Omental fat pad (tissue), 4 donors: ENCODE measurements at places on chromosomes 7 and 10. TPM values are rescaled to one million over a fixed set of nuclear protein-coding genes. Genes with fewer than 3 reads are reported as not detected.

- DNase-seq: no peak
Observed at GRCh38 chr7:37018954-37019353, 294.7 kb upstream of the AOAH start.

Gene H2BK1
- not detected for total RNA-seq

DNA sequence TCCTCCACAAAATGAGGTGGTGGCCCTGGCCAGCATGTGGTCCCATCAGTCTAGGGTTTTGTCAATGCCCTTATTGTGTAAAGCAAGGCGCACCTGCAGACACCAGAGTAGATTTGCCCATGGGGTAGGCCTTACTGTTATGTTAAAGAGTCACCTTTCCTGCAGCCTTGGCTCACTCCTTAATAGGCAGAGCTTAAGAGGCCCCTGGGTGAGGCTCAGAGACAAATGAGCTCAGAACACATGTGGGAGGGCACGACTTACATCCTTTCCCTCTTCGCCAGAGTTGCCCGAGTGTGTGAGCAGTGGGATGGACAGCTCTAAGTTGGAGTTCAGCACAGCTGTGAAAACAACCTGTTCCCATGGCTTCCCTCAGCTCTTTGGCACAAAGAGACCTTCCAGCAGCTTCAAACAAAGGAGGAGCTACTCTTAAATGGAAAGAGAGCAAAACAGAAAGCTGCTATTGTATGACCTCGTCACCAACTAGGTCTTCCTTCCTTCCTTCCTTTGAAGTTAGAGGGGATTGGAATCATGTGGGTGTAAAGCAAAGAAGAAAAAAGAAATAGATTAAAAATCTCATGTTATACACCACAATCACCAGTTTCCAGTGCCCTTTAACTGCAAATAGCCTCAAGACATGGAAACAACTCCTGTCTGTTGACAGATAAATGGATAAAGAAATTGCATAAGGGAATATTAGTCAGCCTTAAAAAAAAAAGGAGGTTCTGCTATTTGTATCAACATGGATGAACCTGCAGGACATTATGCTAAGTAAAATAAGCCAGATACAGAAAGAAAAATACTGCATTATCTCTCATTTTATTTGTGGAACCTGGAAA lies 11.9 kb upstream of the XPNPEP1 start:
- DNase-seq: no peak

DNA sequence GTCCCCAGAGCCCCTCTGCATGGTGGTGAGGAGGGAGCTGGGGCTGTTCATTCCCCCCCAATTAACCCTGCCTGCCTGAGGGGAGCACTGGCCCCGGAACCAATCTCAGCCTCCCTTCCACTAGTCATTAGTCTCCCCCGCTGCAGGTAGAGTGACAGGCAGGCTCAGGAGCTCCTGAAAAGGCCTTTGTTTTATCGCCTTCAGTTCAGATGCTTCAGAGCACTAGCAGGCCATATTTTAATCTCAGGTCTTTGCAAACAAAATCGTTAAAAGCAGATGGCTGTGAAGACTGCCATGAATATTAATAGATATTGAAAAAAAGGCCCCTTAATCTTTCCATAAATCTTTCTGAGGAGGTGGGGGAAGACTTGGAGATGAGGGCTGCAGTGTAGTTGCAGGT lies 250.7 kb downstream of the RPS24 start:
- DNase-seq: no peak

GRCh38 chr7:77352665-77353406 lies 63.3 kb downstream of the GSAP start:
- DNase-seq: no peak

- no peak for DNase-seq
Observed at GRCh38 chr10:68550747-68551411, 9.3 kb upstream of the TET1 start.

DNA sequence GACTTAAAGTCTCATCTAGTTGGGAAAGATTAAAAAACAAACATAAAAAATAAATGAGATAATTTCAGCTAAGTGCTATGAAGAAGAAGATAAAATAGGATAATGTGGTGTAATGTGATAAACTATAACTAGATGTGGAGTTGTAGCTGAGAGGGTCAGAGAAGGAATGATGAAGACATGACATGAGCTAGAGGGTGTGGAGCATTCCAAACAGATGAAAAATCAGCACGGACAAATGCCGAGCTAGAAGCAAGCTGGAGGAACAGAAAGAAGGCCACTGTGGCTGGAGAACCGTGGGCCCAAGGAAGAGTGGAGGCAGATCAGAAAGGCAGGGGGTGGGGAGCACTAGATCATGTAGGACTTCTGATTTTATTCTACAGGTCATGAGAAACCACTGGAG lies 70.6 kb downstream of the CDK6 start:
- no peak for DNase-seq

- no peak for DNase-seq
Observed at GRCh38 chr10:79292891-79293746, 54.1 kb upstream of the PPIF start.

DNA sequence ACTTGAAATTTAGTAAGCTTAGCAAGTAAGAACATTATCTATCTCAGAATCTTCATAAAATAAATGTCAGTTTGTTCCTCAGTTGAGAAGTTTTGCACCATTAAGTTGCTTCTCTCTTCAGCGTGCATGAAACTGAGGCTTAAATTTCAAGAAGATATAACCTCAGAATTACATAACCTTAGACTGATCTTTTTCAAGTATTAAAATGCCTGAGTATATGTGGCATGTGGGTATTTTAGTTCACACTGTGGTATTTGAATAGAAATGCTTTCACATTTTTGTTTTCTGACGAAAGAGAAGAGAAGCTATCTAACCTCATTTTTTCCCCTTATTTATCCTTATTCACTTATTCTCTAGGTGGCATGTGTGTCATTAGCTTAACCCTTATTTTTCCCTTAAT lies 104.1 kb downstream of the PHF14 start:
- DNase-seq: no peak
